ENCODE measurements at places on chromosomes 16 and 17. TPM values are rescaled to one million over a fixed set of nuclear protein-coding genes. Genes with fewer than 3 reads are reported as not detected.

DNA sequence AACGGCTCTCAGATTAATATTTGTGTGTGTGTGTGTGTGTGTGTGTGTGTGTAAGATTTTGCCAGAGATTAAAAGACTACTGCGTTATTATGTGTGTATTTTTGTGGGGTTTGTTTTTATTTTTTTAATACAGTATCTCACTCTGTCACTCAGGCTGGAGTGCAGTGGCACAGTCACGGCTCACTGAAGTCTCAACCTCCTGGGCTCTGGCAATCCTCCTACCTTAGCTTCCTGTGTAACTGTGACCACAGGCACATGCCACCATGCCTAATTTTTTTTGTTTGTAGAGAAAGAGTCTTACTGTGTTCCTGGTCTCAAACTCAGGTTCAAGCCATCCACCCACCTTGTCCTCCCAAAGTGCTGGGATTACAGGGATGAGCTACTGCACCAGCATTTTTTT is 87.2 kb downstream of the CYB561 start:
- DNase-seq: no peak
- H3K36me3 ChIP-seq: peaks cover 11% of the 10 kb centered on the region
- H3K27me3 ChIP-seq: no peaks in the 10 kb centered on the region
- peaks cover 30% of the 10 kb centered on the region for H3K4me1 ChIP-seq
- no peak overlapping the region for H3K27ac ChIP-seq
- no peak overlapping the region for H3K4me3 ChIP-seq

GRCh38 chr16:22373662-22374310 is 633 bp downstream of the CDR2 start:
- no peaks in the 10 kb centered on the region for H3K27me3 ChIP-seq
- peak; percentile 46 for DNase-seq
- peak overlapping the region; percentile 92 for H3K4me3 ChIP-seq
- H3K36me3 ChIP-seq: peaks cover 42% of the 10 kb centered on the region
- peak overlapping the region; percentile 69 for H3K27ac ChIP-seq

The SLC35G3 gene
- total RNA-seq: not detected

DNA sequence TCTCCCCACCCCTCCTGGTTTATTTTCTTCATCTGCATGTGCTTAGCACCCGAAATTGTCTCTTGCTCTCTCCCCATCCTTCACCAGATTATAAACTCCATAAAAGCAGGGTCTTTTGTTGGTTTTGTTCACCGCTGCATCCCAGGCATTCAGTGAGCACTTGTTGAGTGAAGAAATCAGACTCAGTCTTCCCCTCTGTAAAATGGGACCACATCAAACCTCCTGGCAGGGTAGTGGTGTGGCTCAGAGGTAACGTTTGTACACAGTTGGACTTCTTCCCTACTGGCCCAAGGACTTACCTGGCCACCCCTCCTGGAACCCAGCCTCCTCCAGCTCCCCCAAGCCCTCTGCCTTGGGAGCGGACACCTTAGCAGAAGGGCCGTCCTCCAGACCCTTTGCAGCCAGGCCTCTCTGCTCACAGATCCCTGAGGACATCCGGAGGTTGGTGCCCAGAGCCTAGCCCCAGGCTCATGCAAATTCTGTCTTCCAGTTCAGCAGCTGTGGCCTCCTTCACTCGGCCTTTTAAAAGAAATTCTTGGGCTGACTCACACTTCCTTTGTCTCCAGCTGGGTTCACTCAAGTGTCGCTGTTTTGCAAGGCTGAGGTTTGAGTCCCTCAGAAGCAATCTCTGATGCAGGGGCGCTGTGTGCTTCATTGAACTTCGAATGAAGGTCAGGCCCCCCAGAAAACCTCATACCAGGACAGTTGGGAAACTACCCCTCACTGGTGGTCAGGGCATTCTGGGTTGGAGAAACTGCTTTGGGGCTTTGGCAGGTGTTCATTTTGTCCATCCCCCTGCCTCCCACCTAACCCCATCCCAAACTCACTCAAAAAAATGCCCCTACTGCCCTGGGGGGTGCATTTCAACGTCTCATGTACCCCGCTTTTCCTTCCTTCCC is 16.8 kb upstream of the RMI2 start:
- H3K27ac ChIP-seq: peak overlapping the region; percentile 52
- no peaks in the 10 kb centered on the region for H3K27me3 ChIP-seq
- no peaks in the 10 kb centered on the region for H3K36me3 ChIP-seq

GRCh38 chr17:29384901-29385300 is 5.3 kb upstream of the TAOK1 start:
- no peaks in the 10 kb centered on the region for H3K27me3 ChIP-seq
- no peaks in the 10 kb centered on the region for H3K36me3 ChIP-seq
- H3K4me3 ChIP-seq: no peak overlapping the region
- no peaks in the 10 kb centered on the region for H3K4me1 ChIP-seq

The DLG4 gene
- 9.3 TPM for total RNA-seq

The ESRP2 gene
- not detected for total RNA-seq

DNA sequence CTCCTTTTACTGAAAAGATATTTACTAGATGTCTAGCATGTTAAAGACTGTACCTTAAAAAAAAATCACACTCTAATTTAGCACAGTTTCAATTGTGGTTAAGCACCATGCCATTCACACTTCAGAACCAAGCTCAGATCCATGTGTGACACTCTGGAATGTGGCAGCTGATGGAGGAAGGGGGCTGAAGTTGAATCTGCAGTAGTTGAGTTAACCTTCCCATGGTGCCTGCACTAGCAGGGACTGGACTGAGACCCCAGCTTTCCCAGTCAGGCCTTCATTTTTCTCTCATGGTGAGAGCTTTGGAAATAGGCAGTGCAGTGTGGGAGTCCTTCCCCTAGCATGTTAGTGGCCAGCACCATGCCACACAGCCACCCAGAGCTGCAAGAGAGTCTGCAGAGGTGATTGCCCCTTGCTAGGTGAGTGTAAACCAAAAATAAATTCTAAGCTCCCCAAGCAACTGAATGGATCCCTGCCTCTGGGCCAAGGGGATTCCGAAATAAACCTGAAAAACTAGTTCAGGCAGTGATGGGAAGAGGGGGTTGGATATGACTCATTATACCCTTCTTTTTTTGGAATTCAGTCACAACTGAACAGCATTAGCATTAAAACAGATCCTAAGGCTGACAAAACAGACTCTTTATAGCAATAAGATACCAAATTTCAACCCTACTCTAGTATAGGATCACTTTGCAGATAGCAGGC is 208.5 kb downstream of the WWOX start:
- DNase-seq: no peak
- peaks cover 29% of the 10 kb centered on the region for H3K4me1 ChIP-seq
- H3K27me3 ChIP-seq: no peaks in the 10 kb centered on the region
- no peak overlapping the region for H3K27ac ChIP-seq
- no peaks in the 10 kb centered on the region for H3K36me3 ChIP-seq
- H3K4me3 ChIP-seq: no peak overlapping the region

Data from SJSA1 (cell line).